ENCODE measurements at places on chromosomes 12 and 14. TPM values are rescaled to one million over a fixed set of nuclear protein-coding genes. Genes with fewer than 3 reads are reported as not detected.

MYO1H gene
- not detected for total RNA-seq

SYNDIG1L gene
- not detected for total RNA-seq

AQP6 gene
- total RNA-seq, result not detected

LYZ gene
- 0.14 TPM for total RNA-seq

BCL11B gene
- 105 TPM for total RNA-seq

ESRRB gene
- not detected for total RNA-seq

PRIMA1 gene
- not detected for total RNA-seq

SMIM41 gene
- not detected for total RNA-seq

PGF gene
- total RNA-seq, result not detected

BICDL1 gene
- 55.9 TPM for total RNA-seq

REP15 gene
- total RNA-seq, result 0.38 TPM

INHBC gene
- total RNA-seq, result not detected

PTGDR gene
- total RNA-seq, result 0.60 TPM

FOXN4 gene
- total RNA-seq, result not detected

SLC2A14 gene
- total RNA-seq, result 10.0 TPM

GRIP1 gene
- 0.86 TPM for total RNA-seq

GNPTAB gene
- total RNA-seq, result 57.3 TPM

TRIM9 gene
- 0.30 TPM for total RNA-seq

KLRG1 gene
- total RNA-seq, result 12.6 TPM

KRT75 gene
- total RNA-seq, result not detected

ZNF26 gene
- total RNA-seq, result 21.8 TPM

CCDC197 gene
- not detected for total RNA-seq

JPH4 gene
- 0.10 TPM for total RNA-seq

BRAP gene
- total RNA-seq, result 20.9 TPM

TAS2R9 gene
- not detected for total RNA-seq

INSM2 gene
- total RNA-seq, result not detected

STAC3 gene
- 4.7 TPM for total RNA-seq

FAM181A gene
- total RNA-seq, result not detected

LHX5 gene
- not detected for total RNA-seq

KLRK1 gene
- total RNA-seq, result 0.87 TPM

CEP83 gene
- total RNA-seq, result 20.0 TPM

Measured in activated naive CD4-positive, alpha-beta T cell treated with anti-CD3 and anti-CD28 coated beads, Interleukin-2, amount 10 ng/mL, durations not matched to agents 5 hours and 36 hours (primary cell).